NCI-H1105 (cell line): ENCODE measurements at places on chromosomes 16 and 17.

GRCh38 chr17:48597778-48598631 lies 4.4 kb upstream of the HOXB5 start:
- peak; percentile 17 for DNase-seq

DNA sequence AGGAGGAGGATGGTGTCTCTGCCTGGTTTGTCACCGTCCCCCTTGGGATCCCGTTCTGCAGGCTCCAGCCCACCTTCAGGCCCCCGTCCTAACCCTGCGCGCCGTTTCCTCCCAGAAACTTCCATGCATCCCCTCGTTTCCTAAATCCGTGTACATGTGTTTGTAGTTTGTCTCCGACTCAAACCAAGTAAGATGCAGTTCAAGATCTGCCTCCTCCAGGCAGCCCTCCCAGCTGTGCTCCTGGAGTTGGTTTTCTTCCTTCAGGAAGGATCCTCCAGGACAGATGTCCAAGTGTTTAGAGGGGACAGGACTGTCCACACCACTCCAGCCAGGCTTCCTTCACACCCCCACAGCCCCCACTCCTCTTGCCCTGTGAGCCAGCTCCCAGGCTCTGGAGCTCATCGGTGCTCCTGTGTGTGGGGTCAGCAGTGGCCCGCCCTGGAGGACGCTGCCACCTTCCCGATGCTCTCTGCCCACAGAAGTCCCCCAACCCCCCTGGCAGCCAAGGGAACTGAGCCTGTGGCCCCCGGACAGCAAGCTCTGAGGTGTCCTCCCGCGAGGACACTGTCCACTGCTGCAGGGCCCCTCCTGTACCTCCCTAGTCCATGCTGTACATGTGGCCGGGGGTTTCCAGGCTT lies 11.3 kb downstream of the BAIAP2 start:
- no peak for DNase-seq

DNA sequence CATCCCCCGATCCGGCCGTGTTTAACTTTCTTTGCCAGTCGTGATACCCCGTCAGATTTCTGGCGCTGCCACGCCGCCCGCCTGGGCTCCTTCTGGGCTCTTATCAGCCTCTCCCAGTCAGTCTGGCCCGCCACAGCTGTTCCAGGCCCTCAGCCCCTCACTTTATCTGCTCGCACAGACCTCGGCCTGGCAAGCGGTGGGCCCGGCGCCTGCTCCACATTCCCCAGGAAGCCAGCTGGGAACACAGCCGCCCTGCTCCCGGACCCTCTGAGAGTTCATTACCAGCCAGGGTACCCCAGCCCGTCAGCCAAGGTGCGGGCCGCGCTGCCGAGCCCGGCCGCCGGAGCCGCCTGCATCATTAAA lies 157.5 kb downstream of the ZNF423 start:
- no peak for DNase-seq

GRCh38 chr17:40330850-40331470 lies 22.0 kb downstream of the RARA start:
- DNase-seq: no peak

DNA sequence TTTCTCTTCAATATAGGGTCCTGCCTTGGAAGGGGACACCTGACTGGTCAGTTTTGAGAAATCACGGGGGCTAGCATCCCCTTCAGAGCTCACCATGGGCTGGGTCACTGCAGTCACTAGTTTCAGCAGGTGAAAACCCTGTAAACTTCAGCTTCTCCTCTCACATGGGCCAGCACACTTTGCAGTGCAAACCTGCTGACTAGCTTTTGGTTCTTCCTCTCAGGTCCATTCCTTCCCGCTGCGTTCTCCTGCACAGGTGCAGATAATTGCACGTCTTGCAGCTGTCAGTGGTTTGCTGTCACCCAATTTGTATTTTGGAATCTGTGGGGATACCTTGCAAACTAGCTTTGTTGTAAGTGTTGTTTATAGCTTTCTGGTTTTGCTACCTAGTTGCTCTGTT lies 95.1 kb downstream of the LYRM1 start:
- no peak for DNase-seq

GRCh38 chr16:53085369-53085843 lies 30.6 kb downstream of the CHD9 start:
- peak; percentile 64 for DNase-seq

GRCh38 chr16:85522842-85523601 lies 90.1 kb upstream of the GSE1 start:
- no peak for DNase-seq

GRCh38 chr17:72587773-72588511 lies 467.1 kb downstream of the SOX9 start:
- peak; percentile 21 for DNase-seq

- no peak for DNase-seq
These were observed 570.7 kb downstream of the CDH13 start for GRCh38 chr16:83197450-83197849.

DNA sequence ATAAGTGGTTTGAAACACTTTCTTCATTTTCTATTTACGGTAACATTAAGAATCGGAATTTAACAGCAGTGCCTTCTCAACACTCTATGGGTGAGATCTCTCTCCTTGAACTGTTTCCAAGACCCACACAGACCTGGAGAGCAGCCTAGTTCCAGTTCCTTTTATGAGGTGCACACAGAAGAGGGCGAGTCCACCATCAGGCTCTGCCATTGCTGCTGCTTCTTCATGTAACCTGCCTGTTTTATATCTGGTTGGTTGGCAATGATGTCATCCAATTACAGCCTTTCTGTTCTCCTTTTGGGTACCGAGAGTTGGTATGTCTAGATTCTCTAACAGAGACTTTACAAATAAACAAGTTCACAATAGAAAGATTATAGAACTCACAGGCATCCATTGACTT lies 225.7 kb downstream of the UTP18 start:
- no peak for DNase-seq

- peak; percentile 58 for DNase-seq
These were observed at the start of gene OSGIN1 for GRCh38 chr16:83952940-83953795. Gene OSGIN1 (plus strand): TSS chr16:83953240. CDS start chr16:83957672, 4,432 bp downstream.

DNA sequence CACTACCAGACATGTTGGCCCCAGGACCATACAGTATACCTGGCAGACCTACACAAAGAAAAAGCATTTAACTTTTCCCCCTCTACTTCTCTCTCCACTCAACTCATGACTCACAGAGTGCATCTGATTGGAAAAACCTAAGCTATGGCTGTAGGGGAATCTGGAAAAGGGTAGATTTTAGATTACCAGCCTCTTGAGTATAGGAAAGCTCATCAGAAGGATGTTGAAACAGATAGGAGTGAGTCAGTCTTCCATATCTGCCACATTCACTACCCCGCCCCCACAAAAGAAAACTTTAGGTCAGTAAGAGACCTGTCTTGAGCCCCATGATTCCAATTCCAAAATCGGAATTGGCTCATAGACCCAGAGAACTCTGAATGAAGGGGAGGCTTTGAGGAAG lies 12.3 kb downstream of the KRT9 start:
- DNase-seq: no peak

- DNase-seq: no peak
These were observed 11.6 kb upstream of the TMEM100 start for GRCh38 chr17:55734128-55734781.

- no peak for DNase-seq
These were observed 16.3 kb downstream of the DNAI2 start for GRCh38 chr17:74290340-74290739.

- no peak for DNase-seq
These were observed 360.3 kb upstream of the KIF2B start for GRCh38 chr17:53462393-53462811.

DNA sequence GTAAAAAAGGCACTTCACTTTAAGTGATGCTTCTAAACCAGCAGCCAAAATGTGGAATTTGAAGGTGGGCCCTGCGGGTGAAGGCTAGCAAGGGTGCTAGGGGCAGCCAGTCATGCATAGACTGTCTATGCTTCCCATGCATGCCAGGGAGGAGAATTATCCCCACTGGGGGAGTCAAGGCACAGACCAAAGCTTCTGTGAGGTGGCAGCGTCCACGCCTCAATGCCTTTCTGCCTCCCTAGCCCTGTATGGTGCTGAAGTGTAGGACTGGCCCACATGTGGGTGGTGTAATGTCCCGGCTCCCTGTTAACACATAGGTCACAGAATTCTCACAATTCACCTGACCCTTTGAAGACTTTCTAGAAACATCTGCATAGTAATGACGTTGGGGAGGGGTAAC lies 1.9 kb downstream of the HS3ST2 start:
- DNase-seq: no peak

DNA sequence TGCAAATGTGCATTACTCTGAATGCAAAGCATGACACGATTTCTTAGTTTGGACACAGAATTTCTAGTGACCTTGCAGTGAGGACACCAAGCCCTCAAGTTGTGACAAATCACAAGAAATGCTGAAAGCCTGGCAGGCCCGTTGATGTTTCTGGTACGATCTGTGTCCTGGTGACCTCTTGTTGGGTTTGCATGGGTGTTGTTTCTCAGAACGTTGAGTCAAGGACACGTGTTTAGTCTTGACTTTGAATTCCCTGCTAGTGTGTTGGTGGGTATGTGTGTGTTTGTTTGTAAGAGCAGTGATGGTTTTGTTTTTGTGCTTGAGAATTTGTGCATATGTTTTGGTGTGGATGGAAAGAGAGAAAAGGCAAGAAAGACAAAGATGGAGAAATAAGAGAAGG lies 37.8 kb upstream of the MAF start:
- DNase-seq: no peak

- no peak for DNase-seq
These were observed 19.7 kb downstream of the ALKBH5 start for GRCh38 chr17:18203308-18203707.

- no peak for DNase-seq
These were observed 63.0 kb downstream of the PPM1E start for GRCh38 chr17:58818654-58819053.

- DNase-seq: no peak
These were observed 84.8 kb upstream of the DOC2B start for GRCh38 chr17:266219-266618.

DNA sequence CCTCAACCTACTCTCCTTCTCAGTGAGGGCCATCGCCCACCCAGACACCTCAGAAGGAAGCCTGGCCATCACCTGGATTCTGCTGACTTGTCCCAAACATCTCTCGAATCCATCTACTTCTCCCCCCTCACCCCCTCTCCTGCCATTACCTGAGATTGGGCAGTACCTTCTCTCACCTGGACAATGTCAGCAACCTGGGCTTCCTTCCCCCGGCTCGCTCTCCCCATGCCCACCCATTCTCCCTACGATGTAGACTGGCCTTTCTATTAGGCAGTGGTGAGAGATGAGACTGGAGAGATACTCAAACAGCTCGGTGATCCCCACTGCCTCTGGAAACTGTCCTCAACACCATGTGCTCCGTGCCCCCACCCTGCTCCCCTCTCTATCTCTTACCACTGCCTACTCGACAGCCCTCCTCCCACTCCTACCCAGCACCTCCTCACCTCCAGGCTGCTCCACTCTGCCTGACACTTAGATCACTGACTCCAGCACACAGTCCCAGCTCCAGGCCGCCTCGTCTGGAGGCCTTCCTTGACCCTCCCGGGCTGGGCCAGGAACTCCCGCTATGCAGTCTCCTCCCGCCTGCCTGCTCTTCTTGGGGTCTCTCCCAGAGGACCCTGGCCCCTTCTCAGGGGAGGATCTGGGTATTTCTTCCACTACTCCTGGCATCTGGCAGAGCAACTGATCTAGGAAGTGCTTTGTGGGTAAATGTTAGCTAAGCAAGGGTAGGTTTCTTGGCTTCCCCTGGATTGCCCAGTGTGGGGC lies 235.8 kb upstream of the NLRP1 start:
- DNase-seq: no peak

- DNase-seq: no peak
These were observed 431 bp downstream of the TEKT3 start for GRCh38 chr17:15340966-15341365.

- DNase-seq: no peak
These were observed 120.8 kb upstream of the SEC14L1 start for GRCh38 chr17:77019893-77020379.
